ENCODE measurements at places on chromosomes 1 and 21.

- H3K27ac ChIP-seq: peak overlapping the region; percentile 31
- H3K4me3 ChIP-seq: no peak overlapping the region
Measured at GRCh38 chr1:117657031-117657430, 51.2 kb downstream of the TENT5C start.

GRCh38 chr1:112318263-112318662 lies 77.8 kb upstream of the CTTNBP2NL start:
- no peak for DNase-seq
- H3K27me3 ChIP-seq: peaks cover 27% of the 10 kb centered on the region
- H3K4me1 ChIP-seq: peaks cover 9% of the 10 kb centered on the region
- no peak overlapping the region for H3K27ac ChIP-seq
- H3K36me3 ChIP-seq: no peaks in the 10 kb centered on the region
- no peak overlapping the region for H3K4me3 ChIP-seq

- no peaks in the 10 kb centered on the region for H3K36me3 ChIP-seq
- peaks cover 71% of the 10 kb centered on the region for H3K4me1 ChIP-seq
- no peak overlapping the region for H3K27ac ChIP-seq
Measured at GRCh38 chr1:25562101-25562927, 18.9 kb downstream of the LDLRAP1 start.

DNA sequence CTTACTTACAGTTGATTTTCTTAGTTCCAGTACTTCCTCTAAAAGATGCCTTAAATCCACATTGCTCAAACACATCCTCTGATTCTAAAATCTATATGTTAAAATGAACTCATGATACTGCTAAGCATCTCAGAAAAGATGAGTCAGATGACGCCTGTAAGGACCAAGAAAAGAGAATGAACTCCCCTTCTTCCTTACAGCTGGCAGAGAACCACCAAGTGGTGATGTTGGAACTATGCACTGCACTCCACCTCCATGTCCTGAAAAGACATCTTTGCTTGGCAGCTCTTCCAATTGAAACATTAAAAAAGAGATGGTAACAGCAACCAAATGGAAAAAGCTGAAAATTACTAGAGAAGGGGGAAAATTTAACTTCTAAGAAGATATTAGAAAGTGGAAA lies 648.8 kb downstream of the PTPRC start:
- H3K4me3 ChIP-seq: no peak overlapping the region
- no peak for DNase-seq
- H3K27me3 ChIP-seq: no peaks in the 10 kb centered on the region
- H3K36me3 ChIP-seq: no peaks in the 10 kb centered on the region

DNA sequence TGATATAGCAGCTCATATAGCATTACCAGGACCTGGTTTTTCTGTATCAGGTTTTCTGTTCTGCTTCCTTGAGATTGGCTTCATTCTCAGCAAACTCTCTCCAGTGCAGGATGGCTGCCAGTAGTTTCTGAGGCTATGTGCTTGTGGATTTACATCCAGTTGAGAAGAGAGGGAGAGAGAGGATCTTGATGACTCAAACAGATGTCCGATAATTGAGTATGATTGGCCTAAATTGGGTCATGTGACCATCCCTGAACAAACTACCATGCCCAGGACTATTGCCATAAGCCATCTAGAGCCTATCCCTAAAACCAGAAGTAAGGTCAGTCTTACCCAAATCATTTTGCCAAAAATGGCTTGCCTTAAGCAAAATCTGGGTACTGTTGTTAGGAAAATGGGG lies 18.1 kb upstream of the PSMA5 start:
- DNase-seq: no peak
- no peak overlapping the region for H3K4me3 ChIP-seq
- H3K27me3 ChIP-seq: peaks cover 40% of the 10 kb centered on the region
- H3K27ac ChIP-seq: no peak overlapping the region
- no peaks in the 10 kb centered on the region for H3K4me1 ChIP-seq
